ENCODE measurements at places on chromosomes 4 and X.

DNA sequence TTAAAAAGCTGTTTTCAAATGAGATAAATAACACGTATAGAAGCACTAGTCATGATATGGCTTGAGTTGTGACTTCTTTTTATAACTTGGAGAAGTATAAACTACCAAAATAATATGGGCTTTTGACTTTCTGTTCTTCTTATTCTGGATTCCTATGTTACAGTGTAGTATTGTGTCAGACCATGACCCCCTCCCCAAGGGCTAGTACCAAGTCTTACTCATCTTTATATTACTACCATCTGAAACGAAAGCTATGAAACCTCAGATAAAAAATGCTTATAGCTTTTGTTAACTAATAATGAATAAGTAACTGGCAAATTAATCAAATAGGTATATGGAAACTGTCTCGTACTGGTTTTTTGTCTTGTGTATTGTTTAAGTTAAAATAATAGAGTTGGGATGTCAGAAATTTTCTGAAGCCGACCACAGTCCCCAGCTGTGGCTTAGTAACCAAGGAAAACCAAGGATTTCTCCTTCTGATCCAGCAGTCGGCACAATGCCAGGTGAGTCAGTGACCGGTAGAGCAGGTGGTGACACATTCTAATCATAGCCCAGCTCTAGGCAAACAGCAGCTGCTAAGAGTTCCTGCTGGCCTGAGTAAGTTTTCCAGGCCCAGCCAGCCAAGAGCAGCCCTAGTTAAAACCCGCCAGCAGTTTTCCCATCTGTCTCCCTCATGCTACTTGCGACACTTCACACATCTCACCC lies 163.3 kb upstream of the PRDX4 start:
- no peak for DNase-seq

DNA sequence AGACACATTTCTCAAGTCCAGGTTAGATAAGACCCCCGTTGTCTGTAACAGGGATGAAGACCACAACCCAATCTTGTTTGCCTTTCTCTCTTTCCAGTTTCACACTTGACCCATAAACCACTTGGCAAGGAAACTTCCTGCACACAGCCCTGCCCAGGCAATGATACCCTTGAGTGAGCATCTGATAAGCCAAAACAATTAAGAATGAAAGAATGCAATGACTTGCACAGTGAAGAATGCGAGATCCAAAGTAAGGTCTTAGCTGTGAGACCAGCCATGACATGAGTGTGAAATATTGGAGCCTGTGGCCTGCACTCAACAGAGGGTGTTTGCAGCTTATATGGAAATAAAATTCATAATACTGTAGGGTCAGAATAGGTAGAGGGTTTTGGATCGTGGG lies 37.9 kb upstream of the MXRA5 start:
- no peak for DNase-seq

GRCh38 chr4:8598391-8599090 lies 6.0 kb downstream of the CPZ start:
- DNase-seq, result no peak

GRCh38 chr4:92455951-92456350 lies 152.2 kb downstream of the GRID2 start:
- DNase-seq, result no peak

DNA sequence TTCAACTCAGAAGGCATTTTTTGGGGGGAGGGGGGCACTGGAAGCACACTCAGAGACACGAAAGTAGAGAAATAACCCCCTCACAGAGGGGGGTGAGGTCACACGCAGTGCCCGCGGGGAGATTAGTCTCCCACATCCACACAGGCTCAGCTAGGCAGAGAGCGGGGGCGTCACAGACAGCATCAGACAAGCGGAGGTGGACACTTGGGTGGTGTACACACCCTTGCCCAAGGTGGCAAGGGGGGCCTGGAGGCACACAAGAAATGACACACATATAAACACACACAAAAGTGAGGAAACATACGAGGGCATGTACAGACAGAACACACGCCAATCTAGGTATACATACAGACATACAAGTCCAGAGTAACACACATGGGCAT lies 637 bp upstream of the SYN1 start:
- no peak for DNase-seq

GRCh38 chr4:150960818-150961217 lies 54.3 kb downstream of the LRBA start:
- peak; percentile 52 for DNase-seq
